H1 (cell line): ENCODE measurements at places on chromosomes 1 and 21.

GRCh38 chr1:156444407-156445001 lies 56.1 kb downstream of the MEF2D start:
- no peak for DNase-seq

- no peak for DNase-seq
These were observed 8.1 kb downstream of the CACNA1S start for GRCh38 chr1:201104141-201104540.

DNA sequence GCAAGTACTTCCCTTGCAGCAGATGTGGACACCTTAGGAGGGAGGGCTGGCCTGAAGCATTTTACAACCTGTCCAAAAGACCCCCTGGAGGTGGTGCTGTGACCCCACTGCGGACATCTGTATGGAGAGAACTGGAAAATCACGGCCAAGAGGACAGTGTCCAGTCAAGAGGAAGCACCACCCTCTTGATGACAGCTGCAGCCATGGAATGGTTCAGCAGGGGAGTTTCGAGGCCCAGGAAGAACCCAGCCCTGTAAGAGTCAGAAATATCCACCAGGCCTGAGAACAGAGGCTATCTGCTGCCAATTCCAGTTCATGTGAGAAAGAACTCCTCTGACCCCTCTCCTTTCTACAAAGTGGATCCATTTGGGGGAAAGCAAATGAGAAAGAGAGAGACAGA lies 126.8 kb downstream of the PLXNA2 start:
- DNase-seq: no peak

DNA sequence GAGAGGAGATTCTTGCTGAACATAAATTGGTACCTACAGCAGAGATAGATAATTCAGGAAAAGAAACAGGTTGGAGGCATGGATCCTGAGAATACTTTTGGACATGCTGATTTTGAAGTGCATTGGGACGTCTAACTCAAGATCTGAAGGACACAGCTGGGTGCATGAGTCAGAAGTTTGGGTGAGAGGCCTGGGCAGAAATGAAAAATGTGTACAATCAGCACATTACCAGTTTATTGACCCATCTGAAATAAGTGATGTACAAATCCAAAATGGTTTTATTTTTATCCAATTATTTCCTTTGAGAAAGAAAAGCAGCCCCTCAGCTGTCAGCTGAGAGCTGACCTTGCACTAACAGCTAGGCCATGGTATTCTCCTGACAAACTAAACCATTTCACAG lies 975.2 kb upstream of the B3GALT2 start:
- no peak for DNase-seq

DNA sequence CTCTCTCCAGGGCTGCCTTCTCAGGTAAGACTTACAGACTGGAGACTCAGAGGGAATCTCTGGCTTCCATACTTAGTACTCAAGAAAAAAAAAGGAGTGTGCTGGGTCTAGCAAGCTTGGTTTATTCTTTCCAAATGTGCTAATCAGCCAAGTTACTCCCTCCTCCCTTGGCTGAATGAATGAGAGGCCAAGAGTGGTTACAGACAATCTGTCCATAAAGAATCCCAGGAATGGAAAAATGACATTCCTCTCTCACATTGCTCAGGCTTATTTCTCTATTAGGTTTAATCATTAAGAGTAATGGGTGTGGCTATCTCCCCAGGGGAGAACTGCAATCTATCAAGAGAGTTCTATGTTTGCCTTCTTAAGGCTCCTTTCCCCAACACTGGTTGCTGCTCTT lies 547.3 kb upstream of the PLXNA2 start:
- no peak for DNase-seq

DNA sequence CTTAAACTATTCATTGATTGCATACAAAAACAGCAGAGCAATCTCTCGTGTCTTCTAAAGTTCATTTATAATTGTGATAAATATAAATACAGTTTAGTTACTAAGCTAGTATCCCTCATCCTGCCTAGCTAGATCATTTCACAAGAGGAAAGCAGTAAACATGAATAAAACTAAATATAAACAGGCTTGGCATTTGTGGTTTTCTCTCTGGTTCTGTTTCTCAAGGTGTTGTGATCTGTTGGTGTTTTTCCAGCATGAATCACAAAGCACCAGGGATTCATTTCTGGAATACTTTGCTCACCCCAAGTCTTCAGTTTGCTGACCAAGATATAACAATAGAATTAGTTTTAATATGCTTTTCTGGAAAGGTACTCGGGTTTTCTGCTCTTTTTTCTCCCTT lies 32.7 kb upstream of the GLIS1 start:
- DNase-seq: no peak

DNA sequence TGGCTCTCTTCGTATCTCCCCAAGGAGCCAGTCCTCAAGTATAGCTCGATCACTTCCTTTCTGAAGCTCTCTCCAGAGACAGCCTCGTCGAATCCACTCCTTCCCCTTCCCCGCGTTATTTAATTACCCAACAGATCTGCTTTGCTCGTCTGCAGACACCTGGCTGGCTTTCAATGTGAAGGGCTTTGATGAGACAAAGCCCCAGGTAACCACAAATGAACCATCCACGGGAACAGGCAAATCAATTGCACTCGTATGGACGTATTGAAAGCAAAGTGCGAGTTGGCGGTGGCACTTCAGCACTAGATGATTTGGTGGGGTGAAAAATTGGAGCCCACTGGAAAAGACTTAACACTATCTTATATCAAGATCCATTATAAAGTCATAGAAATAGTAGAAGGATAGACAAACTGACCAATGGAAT lies 364 bp upstream of the BCAR3 start:
- DNase-seq: no peak

- DNase-seq: no peak
These were observed 196.4 kb upstream of the GREM2 start for GRCh38 chr1:240808381-240808780.

DNA sequence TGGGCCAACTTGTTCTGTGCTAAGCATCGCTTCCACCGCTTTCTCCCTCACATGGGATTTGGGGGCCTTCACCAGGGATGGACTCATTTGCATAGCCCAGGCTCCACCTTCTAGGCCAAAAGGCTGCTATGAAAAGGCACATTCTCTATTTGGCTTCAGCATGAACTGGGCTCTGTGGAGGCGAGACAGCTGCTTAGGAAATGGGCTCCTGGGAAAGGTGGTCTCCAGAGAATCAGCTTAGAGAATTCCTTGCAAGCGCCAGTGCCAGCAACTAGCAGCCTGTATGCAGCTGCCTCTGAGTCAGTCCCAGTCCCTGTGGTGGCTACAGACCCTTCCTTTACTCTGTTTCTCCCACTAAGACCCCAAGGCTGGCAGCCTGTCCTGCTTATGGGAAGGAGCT lies 214.5 kb downstream of the HIVEP3 start:
- DNase-seq: no peak

DNA sequence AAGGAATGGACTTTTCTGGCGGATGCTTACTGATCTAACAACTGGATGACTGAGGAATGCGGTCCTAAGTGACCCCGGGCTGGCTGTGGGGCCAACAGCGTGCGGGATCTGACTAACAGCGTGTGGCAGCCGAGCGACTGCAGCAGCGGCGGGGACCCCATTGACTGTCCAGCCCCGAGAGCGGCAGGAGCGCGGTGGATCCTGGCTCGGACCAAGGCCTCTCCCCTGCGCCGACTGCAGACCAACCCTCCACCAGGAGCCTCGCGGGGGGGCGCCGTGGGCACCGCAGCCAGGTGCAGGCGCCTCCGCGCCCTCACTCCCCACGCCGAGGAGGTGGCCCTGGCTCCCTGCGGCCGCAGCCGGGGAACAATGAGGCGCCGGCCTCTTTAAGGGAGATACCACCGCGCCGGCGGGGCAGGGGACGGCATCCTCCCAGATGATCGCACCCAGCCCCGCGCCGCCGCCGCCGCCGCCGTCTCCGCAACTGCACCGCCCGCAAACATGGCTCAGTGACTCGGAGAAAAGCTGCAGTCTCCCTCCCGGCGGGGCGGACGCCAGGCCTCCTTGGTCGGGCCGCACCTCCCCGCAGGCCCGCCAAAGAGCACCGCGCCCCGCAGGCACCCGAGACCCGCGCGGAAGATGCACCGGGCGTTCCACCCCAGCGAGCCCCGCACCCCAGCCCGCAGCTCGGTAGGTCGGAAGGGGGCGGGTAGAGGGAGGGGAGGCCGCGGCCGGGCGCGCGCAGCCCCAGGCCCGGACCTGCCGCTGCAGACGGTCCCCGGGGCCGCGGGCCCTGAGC lies 694 bp upstream of the PDIK1L start:
- DNase-seq: peak; percentile 83

- DNase-seq: no peak
These were observed 40.1 kb upstream of the DMBX1 start for GRCh38 chr1:46449223-46450159.

- no peak for DNase-seq
These were observed at the start of gene NTRK1 for GRCh38 chr1:156860628-156861423. NTRK1 (plus strand) TSS chr1:156860865; CDS start chr1:156860935, 70 bp downstream.

DNA sequence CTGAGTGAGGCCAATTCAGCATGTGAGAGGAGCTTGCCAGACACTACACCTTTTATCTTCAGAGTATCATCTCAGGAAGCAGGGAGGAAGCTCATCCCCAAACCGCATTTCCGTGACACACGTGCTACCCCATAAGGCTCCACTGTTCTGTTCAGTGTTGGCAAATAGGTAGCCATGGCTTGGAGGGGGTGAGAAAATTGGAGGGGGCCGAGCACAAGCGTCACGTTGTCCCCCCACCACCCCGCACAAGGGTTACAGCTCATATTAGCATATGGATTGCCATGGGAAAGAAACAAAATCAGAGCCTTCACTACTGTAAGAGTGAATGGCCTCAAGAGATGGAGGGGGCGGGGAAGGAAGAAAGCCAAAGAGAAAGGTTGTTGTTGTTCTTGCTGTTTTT lies 46.7 kb downstream of the OLIG1 start:
- DNase-seq: no peak

DNA sequence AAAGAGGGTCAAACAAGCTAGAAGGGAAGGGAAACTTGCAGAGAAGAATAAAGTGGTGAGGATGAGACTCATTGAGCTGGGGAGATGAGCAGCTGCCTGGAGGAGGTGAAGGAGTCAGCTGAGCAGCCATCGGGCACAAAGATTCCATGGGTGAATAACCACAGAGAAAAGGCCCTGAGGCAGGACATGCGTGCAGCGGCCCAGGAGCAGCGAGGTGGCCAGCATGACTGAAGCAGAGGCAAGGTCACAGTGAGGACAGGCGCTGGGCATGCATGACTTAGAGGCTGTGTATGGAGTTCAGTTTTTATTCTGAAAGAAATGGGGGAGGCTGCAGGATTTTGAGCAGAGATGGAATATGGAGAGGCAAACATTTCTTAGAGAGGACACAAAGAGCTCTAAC lies 24.9 kb downstream of the OLFML2B start:
- no peak for DNase-seq

GRCh38 chr1:235878082-235878811 lies 11.5 kb upstream of the LYST start:
- DNase-seq: no peak

- no peak for DNase-seq
These were observed 64.7 kb downstream of the SLC35A3 start for GRCh38 chr1:100034470-100034869.

- no peak for DNase-seq
These were observed 40.6 kb downstream of the ARID4B start for GRCh38 chr1:235287208-235287882.

DNA sequence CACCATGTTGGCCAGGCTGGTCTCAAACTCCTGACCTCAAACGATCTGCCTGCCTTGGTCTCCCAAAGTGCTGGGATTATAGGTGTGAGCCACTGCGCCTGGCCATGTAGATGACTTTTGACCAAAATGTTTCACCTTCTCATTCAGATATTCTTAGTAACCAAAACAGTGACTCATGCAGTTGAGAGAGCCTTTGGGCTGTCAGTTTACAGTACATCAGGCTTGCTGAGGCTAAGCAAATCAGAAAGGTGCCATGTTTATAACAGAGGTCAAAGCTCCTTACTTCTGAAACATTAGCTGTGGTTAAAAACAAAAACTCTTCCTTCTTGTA lies 21.0 kb downstream of the CNIH4 start:
- DNase-seq: no peak

- no peak for DNase-seq
These were observed 1.5 kb upstream of the ARHGEF11 start for GRCh38 chr1:157047062-157047410.

GRCh38 chr1:223853748-223854147 lies 8.0 kb upstream of the TP53BP2 start:
- DNase-seq: no peak

GRCh38 chr21:38973552-38973951 lies 167.8 kb downstream of the ETS2 start:
- no peak for DNase-seq

GRCh38 chr1:234957330-234958065 lies 171.1 kb downstream of the TOMM20 start:
- DNase-seq: peak; percentile 55

DNA sequence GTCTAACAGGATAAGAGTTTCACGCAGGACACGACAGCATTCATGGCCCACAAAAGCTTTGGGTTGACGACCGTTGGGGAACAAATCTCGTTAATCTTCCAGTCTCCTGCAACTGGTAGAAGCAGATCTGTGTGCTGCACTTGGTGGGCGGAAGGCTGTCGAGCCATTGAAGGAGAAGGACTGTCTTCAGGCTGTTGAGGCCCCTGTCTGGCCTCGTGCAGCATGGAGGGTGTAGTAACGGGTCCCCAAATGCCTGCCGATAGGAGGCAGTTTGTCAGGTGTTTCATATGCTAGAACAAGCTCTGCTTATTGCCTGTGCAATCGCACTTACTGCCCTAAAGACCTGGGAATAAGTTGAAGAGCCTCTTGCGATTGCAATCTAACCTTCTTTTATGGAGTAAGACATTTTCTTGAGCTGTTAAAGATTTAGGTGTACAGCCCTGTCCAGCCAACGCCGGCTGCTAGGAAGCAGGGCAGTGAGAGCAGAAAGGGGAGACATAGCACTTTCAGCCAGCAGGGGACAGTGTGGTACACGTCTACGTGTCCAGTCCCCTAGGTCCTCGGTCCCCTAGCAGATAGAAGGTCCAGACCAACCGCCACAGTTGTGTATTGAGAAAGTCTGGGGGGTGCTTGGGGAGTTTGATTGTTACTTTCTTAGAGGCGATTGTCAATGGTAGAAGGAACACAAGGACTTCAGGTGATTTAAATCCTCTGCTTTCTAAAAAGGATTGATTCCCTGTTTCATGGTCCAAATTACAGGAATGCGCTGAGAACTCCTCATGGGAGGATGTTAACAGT lies 102.3 kb upstream of the TMPRSS2 start:
- peak; percentile 78 for DNase-seq

DNA sequence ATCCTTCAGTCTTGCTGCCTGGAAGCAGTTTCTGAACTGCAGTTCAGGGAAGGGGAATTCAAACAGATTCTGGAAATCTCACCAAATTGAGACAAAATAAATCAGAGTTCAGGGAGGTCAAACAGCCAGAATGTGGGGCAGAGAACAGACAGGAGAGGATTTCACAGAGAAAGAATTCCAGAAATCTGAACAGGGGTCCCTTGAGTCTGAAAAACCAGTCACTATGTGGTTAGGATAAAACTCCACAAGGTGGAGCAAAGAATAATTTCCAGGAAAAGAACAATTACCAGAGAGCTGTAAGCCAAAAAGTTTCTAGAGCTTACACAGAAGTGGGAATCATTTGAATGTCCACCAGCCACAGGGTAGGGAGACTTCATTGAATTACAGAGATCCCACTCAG lies 84.7 kb downstream of the URB2 start:
- DNase-seq: no peak
